Mammary epithelial cell (primary cell): ENCODE measurements at places on chromosomes 5 and 9.

DNA sequence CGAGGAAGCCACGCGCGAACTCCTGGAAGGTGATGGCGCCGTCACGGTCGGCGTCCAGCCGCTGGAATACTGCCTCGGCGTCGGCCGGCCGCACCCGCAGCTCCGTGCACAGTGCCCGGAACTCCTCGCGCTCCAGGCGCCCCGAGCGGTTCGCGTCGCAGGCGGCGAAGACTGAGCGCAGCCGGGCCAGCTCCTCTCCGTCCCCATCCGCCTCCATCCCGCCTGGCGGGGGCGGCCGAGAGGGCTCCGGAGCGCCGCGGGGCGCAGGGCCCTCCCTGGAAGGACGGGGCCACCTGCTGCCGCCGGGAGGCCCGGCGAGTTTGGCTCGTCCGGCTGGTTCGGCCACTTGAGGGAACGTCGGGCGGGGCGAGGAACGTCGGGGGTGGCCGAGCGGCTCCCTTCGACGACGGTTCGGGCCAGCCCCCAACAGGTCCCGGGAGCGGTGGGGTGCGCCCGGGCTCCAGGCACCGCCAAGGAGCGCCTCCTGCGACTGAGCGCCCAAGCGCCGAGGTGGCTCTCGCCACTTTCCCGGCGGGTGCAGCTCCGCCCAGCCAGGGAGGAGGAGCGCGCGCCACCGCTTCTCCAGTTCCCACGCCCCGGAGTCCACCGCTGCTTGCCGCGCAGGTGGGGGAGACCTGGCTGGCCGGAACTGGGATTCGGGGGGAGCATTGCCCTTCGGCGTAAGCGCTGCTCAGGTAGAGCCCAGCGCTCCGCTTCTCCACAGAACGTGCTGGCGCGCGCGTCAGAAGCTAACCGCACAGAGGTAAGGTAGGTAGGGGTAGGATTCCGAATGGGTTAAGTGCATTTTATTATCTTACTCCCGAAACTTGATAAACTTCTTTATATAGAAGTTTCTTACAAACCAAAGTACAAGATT lies at the start of gene RASEF:
TSS of gene RASEF (minus strand) at position 492 of the 877 bp plus-strand sequence. CDS start at position 217, 275 bp downstream.
- peak; percentile 78 for DNase-seq

DNA sequence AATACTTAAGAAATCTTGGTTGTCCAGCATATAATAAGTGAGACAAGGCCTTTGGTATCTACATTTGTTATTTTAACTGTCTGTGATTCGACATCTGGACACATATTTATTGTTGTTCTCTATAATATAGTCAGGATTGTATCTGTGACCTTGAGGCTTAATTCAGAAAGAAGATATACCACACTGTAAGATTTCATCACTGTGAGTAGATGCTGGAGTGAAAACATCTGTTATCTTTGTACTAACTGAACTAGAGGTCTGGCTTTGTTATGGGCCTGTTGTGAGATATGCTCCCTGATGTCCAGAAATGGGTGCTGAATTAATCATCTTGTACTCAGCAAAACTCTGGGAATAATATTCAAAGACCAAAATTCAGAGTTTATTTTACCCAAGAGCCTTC lies 148.5 kb downstream of the ISOC1 start:
- DNase-seq: no peak

DNA sequence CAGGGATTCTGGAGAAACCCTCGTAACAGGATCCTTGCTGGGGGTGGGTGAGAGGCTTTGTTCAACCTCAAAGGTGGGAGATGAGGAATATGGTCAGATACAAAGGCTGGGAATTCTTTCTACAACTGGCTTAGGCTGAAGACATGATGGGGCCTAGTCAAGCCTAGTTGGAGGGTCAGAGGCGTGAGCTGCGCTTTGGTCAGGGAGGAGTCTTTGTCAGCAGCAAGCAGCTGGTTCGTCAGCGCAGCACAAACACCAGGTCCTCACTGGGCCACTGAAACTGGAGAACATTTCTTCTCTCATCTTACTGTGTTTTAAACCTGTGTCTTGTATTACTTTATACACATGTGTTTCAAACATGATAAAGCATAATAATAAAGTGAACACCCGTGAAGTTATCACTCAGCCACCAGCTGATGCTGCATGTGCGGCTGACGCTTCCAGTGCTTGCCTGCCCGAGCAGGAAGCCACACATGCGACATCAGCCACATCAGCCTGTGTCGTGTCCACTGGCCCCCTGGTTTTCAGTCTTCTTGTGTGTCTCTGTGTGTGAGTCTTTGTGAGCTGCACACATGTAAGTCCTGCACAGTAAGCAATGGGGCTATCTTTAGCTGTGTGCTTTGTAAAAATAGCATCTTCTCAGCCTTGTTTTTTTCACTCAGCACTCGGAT lies 81.5 kb downstream of the WNK2 start:
- DNase-seq: no peak

- DNase-seq: peak; percentile 15
Observed at GRCh38 chr9:111527347-111527746, 2.4 kb downstream of the ZNF483 start.

- no peak for DNase-seq
Observed at GRCh38 chr9:97237311-97237786, 70.1 kb upstream of the CCDC180 start.

GRCh38 chr5:75365740-75366139 lies 28.7 kb downstream of the HMGCR start:
- DNase-seq: no peak
